ENCODE measurements at places on chromosomes 2 and 18. TPM values are rescaled to one million over a fixed set of nuclear protein-coding genes. Genes with fewer than 3 reads are reported as not detected.

The TIMM21 gene
- total RNA-seq, result 42.9 TPM

The DNER gene
- total RNA-seq, result 9.8 TPM

The KCNJ3 gene
- 0.28 TPM for total RNA-seq

The SERPINB12 gene
- total RNA-seq, result not detected

The ABCG5 gene
- total RNA-seq, result not detected

The FN1 gene
- 671 TPM for total RNA-seq

The INO80B gene
- 21.1 TPM for total RNA-seq

GRCh38 chr2:28398101-28398834 lies 5.6 kb downstream of the FOSL2 start:
- no peaks in the 10 kb centered on the region for H3K36me3 ChIP-seq
- peaks cover 64% of the 10 kb centered on the region for H3K4me1 ChIP-seq
- H3K27ac ChIP-seq, result peak overlapping the region; percentile 100
- H3K4me3 ChIP-seq, result no peak overlapping the region
- DNase-seq, result peak; percentile 86

- no peaks in the 10 kb centered on the region for H3K27me3 ChIP-seq
- H3K36me3 ChIP-seq, result no peaks in the 10 kb centered on the region
- no peak overlapping the region for H3K27ac ChIP-seq
- no peak overlapping the region for H3K4me3 ChIP-seq
- DNase-seq, result no peak
These were observed 36.5 kb upstream of the GLS start for GRCh38 chr2:190843890-190844699.

DNA sequence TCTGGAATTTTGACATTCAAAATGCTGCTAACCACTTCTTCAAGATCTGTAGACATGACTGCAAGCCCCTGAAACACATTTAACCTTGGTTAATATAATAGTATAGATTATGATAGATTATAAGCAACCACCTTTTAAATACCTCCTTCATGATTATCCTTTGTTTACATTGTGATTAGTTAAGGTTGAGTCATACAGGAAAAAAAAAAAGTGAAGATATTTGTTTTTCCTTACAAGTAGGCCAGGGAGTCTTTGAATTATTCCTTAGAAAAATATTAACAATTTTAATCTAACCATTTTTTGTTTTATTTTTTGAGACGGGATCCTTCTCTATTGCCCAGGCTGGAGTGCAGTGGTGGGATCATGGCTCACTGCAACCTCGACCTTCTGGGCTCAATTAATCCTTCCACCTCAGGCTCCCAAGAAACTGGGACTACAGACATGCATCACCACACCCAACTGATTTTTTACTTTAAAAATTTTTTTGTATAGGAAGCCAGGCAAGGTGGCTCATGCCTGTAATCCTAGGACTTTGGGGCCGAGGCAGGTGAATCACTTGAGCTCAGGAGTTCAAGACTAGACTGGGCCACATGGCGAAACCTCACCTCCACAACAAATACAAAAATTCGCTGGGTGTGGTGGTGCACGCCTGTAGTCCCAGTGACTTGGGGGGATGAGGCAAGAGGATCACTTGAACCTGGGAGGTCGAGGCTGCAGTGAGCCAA lies 99.4 kb downstream of the SLC39A10 start:
- H3K27ac ChIP-seq, result no peak overlapping the region
- DNase-seq, result no peak
- no peaks in the 10 kb centered on the region for H3K36me3 ChIP-seq
- H3K27me3 ChIP-seq, result no peaks in the 10 kb centered on the region
- no peaks in the 10 kb centered on the region for H3K4me1 ChIP-seq

GRCh38 chr2:241763551-241764274 lies 12.9 kb upstream of the GAL3ST2 start:
- no peak overlapping the region for H3K4me3 ChIP-seq
- H3K36me3 ChIP-seq, result no peaks in the 10 kb centered on the region
- no peak overlapping the region for H3K27ac ChIP-seq

- no peaks in the 10 kb centered on the region for H3K36me3 ChIP-seq
- no peaks in the 10 kb centered on the region for H3K4me1 ChIP-seq
- no peak overlapping the region for H3K4me3 ChIP-seq
- no peaks in the 10 kb centered on the region for H3K27me3 ChIP-seq
- DNase-seq, result peak; percentile 55
- no peak overlapping the region for H3K27ac ChIP-seq
These were observed 18.6 kb downstream of the CAPN10 start for GRCh38 chr2:240604939-240605716.

DNA sequence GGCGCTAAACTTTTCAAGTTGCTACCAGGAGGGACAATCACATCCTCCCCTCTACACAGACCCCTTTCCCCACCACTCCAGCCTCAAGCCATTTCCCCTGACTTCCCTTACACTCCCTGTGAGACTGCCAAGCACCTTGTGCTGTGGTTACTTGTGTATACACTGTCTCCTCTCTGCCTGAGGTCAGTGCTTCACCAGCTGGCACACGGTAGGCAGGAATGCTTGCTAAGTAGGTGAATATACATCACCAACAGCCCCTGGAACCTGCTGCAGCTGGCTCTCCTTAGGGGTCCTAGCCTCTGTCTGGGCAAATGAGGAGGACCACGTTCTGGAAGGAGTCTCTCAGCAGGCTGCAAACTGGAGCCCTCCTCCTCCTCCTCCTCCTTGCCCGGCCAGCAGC lies 38.3 kb upstream of the ACAA2 start:
- peaks cover 7% of the 10 kb centered on the region for H3K27me3 ChIP-seq
- H3K4me1 ChIP-seq, result no peaks in the 10 kb centered on the region
- no peaks in the 10 kb centered on the region for H3K36me3 ChIP-seq
- no peak overlapping the region for H3K4me3 ChIP-seq

- H3K4me1 ChIP-seq, result no peaks in the 10 kb centered on the region
- H3K27ac ChIP-seq, result no peak overlapping the region
- no peak for DNase-seq
- no peak overlapping the region for H3K4me3 ChIP-seq
- H3K27me3 ChIP-seq, result no peaks in the 10 kb centered on the region
These were observed 112.4 kb upstream of the TRIB2 start for GRCh38 chr2:12604341-12604740.

DNA sequence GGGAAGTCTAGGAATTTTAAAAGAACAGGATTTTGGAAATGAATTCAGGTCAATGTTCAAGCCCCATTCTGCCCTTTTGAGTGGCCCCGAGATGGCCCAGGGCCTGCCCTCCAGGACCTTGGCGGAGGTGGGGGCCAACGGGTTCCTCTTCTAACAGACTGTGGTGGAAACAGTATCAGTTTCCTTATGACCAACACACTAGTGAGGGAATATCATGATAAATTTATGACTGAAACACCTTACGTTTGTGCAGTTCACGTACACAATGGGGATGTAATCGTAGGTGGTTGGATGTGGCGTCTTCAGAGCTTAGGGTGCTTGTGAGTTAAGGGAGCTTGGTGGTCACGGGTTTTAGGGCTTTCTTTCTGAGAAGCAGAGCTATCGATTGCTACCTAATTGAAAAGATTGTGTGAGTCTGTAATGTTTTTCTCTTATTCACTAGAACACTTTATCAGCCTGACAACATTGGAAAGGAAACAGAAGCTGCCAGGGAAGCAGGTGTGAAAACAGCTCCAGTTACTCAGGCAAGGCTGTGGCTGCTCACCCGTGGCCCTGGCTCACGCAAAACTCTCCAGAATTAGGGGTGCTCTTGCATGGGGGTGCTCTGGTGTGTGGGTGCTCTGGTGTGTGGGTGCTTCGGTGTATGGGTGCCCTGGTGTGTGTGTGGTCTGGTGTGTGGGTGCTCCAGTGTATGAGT lies 165.3 kb downstream of the SNTG2 start:
- no peaks in the 10 kb centered on the region for H3K4me1 ChIP-seq
- H3K4me3 ChIP-seq, result no peak overlapping the region
- H3K27me3 ChIP-seq, result no peaks in the 10 kb centered on the region
- H3K36me3 ChIP-seq, result no peaks in the 10 kb centered on the region

DNA sequence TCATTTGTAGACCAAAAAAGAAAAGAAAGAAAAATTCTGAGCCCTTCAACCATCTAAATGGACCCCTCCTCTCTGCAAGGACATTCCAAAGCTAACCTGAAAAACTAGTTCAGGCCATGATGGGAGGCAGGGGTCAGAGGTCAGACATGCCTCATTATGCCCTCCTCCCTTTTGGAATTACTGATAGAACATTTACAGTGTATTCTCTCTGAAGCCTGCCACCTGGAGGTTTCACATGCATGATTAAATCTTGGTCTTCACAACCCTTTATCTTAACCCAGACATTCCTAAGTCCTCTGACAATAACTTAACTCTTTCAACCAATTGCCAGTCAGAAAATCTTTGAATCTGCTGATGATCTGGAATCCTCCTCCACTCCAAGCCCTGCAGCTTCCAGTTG lies 86.0 kb downstream of the SPP2 start:
- no peaks in the 10 kb centered on the region for H3K4me1 ChIP-seq
- H3K27me3 ChIP-seq, result no peaks in the 10 kb centered on the region
- no peak overlapping the region for H3K27ac ChIP-seq
- no peak overlapping the region for H3K4me3 ChIP-seq

DNA sequence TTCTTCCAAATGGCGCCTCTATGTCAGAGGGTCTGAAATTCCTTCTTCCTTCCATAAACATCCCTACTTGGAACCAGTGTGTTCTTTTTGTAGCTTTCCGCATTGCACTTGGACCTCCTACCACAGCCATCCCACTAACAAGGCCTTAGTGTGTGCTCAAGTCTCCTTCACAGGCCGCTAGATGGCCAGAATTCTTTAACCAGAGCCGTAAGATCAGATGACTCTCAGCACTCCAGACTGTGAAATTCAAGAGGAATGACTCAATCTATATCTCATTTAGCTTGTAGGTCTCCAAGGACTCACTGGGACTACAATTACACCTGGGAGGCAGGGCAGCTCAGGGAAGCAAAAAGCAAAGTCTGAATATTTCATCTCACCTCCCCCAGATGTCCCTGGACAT lies 298.9 kb downstream of the EIPR1 start:
- H3K36me3 ChIP-seq, result no peaks in the 10 kb centered on the region
- no peaks in the 10 kb centered on the region for H3K27me3 ChIP-seq
- no peak overlapping the region for H3K27ac ChIP-seq
- H3K4me3 ChIP-seq, result no peak overlapping the region

DNA sequence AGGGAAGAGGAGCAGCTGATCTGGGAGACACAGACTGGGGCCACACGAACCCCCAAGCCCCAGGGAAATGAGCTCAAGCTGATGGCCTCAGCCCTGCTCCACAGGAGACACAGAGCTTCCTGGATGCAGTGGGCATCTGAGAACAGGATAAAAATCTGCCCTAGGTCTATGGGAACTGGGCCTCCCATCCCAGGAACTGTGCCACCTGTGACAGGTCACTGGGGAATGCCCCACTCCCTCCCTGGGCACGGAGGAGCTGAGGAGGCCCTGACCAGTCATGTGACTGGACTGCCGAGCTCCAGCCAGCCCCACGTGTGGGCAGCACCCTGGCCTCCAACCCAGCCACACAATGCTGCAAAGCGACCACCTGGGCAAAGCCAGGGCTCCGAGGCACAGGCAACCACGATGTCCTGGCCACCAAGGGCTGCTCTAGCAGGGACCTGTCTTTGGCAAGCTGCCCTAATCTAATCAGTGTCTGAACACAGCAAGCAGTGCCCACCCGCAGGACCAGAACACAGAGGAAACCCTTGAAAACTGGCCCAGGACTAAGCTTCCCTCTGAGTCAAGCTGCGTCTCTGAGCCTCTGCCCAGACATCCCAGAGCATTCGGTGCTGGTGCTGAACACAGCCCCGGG lies 57.8 kb upstream of the ID2 start:
- no peak overlapping the region for H3K27ac ChIP-seq
- H3K4me1 ChIP-seq, result no peaks in the 10 kb centered on the region
- no peaks in the 10 kb centered on the region for H3K27me3 ChIP-seq
- DNase-seq, result no peak
- H3K36me3 ChIP-seq, result no peaks in the 10 kb centered on the region

DNA sequence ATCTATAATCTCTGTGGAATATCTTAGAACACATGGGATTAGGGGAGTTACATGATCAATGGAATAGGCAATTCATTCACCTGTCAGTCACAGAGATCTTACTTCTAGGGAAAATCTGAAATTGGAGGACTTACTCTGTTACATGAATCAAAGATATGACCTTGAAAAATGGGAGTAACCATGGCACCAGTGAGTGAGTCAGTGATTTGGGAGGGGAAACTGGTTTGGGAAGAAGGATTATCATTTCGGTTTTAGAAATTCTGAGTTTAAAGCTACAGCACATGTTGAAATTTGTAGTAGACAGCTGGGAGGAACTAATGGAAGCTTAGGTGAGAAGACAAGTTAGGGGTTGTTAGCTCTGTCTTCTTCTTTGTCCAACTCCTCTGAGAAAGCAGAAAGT lies 153.7 kb downstream of the CAMKMT start:
- no peaks in the 10 kb centered on the region for H3K27me3 ChIP-seq
- H3K4me1 ChIP-seq, result no peaks in the 10 kb centered on the region
- no peak overlapping the region for H3K27ac ChIP-seq
- H3K4me3 ChIP-seq, result no peak overlapping the region
- no peaks in the 10 kb centered on the region for H3K36me3 ChIP-seq

- DNase-seq, result no peak
- H3K27me3 ChIP-seq, result no peaks in the 10 kb centered on the region
- no peak overlapping the region for H3K4me3 ChIP-seq
- no peaks in the 10 kb centered on the region for H3K36me3 ChIP-seq
- peaks cover 19% of the 10 kb centered on the region for H3K4me1 ChIP-seq
These were observed 4.3 kb upstream of the SH3BP4 start for GRCh38 chr2:234947556-234947955.

DNA sequence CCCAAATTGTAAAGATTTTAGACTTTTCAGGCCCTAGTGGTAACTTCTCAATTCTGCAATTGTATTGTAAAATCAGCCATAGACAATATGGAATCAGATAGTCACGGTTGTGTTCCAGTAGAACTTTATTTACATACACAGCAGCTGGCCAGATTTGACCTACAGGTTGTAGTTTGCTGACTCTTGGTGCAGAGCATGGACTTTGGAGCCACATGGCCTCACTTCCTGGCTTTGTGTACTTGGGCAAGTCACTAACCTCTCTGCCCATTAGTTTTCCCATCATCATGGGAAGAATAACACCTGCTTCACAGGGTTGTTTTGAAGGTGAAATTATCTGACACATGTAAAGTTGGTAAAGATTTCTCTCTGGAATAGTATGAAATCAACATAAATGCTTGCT lies 147.6 kb downstream of the TMEM200C start:
- H3K27ac ChIP-seq, result no peak overlapping the region
- DNase-seq, result no peak
- no peaks in the 10 kb centered on the region for H3K4me1 ChIP-seq
- no peaks in the 10 kb centered on the region for H3K36me3 ChIP-seq
- H3K27me3 ChIP-seq, result no peaks in the 10 kb centered on the region

- H3K4me1 ChIP-seq, result no peaks in the 10 kb centered on the region
- no peaks in the 10 kb centered on the region for H3K36me3 ChIP-seq
- no peak overlapping the region for H3K4me3 ChIP-seq
- no peak for DNase-seq
- H3K27ac ChIP-seq, result no peak overlapping the region
These were observed 106.8 kb downstream of the C1D start for GRCh38 chr2:67955748-67956603.
